ENCODE measurements at places on chromosomes 16 and 17.

GRCh38 chr17:81400996-81401722 lies 5.9 kb downstream of the BAHCC1 start:
- DNase-seq, result no peak

- DNase-seq, result no peak
These were observed 971 bp downstream of the MINK1 start for GRCh38 chr17:4833941-4834680.

DNA sequence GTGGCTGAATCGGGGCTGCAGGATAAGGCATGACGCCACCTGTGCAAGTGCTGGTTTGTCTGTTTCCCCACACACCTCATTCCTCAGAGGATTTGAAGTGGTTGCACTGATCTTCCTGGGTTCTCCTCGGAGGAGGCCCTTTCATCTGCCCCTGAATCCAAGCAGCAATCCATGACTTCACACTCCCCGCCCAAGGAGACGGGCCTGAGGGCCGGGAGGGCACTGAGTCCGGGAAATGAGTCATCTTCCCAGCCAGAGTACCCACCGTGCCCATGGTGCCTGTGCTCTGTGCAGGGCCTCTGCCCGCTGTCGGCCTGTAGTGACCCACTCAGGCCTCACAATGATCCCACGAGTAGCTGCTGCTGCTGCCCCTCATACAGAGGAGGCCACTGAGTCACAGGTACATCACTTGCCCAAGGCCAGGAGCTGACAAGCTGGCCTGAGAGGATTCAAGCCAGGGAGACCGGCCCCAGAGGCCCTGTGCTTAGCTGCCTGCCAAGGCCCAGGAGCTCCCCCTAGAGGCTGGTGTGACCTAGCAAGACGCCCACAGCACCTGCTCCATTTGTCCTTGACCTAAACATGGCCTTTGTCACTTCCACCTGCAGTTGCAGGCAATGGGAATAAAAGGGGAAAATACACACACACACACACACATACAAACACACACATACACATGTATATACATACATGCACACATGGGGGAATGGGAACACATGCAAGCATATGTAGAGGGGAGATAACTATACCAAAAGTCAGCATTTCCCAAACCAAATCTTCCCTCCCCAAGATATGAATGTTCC lies 240.0 kb downstream of the C16orf95 start:
- no peak for DNase-seq

GRCh38 chr16:75203667-75204409 lies 3.1 kb downstream of the CTRB2 start:
- DNase-seq, result no peak

DNA sequence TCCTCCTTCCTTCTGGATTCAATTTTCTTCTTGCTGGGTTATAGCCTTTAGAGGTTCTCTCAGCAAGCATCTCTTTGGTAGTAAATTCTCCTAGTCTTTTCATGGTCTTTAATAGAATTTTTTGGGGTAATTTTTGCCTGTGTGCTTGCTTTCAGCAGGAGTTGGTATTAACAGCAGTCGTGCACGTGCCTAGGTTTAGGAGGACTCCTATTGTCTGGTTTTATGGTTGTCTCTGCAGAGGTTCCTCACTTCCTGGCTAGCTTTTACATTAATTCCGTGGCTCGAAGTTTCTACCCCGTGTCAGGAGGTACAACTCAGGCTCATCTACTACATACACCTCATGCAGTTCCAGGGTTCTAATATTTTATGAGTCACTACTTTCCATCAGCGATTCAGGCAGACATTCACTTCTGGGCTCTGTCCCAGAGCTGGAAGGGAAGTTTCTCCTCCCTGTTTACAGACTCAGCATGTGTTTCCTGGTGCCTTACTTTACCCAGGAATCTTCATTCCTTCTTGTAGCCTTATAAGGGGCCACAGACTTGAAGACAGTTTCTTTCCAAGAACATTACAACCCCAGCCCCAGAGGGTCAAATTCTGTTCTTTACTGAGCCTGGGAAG lies 643.6 kb downstream of the HS3ST4 start:
- no peak for DNase-seq

DNA sequence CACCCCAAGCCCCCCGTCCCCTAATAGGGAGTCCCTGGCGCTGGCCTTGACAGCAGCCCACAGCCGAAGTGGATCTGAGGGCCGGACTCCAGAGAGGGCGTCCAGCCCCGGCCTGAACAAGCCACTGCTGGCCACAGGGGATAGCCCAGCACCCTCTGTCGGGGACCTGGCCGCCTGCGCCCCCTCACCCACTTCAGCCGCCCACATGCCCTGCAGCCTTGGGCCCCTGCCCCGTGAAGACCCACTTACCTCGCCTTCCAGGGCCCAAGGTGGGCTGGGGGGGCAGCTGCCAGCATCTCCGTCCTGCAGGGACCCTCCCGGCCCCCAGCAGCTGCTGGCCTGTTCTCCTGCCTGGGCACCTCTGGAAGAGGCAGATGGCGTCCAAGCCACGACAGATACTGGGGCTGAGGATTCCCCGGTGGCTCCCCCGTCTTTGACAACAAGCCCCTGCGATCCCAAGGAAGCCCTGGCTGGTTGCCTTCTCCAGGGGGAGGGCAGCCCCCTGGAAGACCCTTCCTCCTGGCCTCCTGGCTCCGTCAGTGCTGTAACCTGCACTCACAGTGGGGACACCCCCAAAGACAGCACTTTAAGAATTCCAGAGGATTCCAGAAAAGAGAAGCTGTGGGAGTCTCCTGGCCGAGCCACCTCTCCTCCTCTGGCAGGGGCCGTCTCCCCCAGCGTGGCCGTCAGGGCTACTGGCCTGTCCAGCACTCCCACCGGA lies 19.3 kb upstream of the ZFPM1 start:
- DNase-seq, result no peak

DNA sequence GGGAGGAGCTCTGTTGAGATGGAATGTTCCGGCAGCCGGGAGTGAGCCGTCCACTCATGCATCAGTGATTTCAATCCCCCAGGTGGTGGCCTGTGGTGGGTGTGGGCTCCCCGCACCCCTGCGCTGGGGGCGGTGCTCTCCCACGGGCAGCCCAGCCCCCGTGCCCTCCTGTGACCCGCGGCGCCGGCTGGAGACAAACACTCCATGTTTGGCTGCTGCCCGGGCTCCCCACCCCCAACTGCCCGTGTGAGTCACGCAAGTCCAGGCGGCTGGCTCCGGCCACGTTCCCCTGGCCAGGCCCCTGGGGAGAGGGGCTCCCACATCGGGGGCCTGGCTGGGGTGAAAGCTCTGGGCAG lies 29.4 kb downstream of the CACNA1H start:
- DNase-seq, result no peak

- DNase-seq, result no peak
These were observed 19.5 kb downstream of the LRRC75A start for GRCh38 chr17:16472539-16472938.

DNA sequence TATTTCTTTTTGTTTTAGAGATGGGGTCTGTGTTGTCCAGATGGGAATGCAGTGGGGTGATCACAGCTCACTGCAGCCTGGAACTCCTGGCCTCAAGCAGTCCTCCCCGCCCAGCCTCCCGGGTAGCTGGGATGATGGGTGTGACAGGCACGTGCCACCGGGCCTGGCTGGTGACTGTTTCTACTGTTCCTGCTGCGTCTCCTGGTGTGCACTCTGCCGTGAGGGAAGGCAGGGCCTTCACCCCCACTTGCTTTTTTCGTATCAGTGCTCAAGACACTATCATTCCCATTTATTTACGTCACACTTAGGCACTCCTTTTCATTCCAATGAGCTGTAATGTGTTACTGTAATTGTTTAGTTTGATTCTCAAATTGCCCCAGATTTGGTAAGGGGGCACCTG lies 25.3 kb upstream of the PVALEF start:
- no peak for DNase-seq
